Suprapubic skin (tissue), 4 donors: ENCODE measurements at places on chromosomes 5 and 9. TPM values are rescaled to one million over a fixed set of nuclear protein-coding genes. Genes with fewer than 3 reads are reported as not detected.
A peak's percentile ranks its signal among the peaks of the same experiment; 100 is the strongest.

- H3K4me3 ChIP-seq, result no peak overlapping the region
- no peaks in the 10 kb centered on the region for H3K36me3 ChIP-seq
- H3K4me1 ChIP-seq, result no peaks in the 10 kb centered on the region
- DNase-seq, result peak; percentile 67
These were observed 54.4 kb downstream of the MRPL36 start for GRCh38 chr5:1745123-1745795.

DNA sequence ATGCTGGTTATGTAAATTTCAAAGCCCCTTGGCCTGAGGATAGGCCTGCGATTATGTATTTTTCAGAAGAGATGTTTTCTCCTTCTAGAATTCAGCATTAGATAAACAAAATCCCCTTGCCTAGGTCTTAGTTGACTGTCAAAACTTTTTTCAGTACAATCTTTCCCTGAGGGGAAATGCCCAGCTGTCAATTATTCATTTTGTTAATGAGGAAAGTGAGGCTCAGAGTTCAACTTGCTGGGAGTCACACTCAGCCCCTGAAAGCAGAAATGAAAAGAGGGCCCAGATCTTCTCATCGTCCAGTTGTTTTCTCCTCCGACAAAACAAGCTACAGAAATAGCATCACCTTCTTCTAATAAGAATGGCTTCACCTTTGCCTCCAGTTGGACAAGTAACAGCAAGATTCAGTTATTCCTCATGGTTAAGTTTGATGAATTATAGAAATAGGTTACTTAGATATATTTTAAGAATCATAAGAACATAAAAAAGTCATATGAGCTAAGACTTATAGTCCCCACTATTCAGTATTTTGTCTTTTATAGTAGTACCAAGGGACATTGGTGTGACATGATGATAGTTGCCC, 627.1 kb upstream of the WWC1 start:
- H3K4me1 ChIP-seq, result no peaks in the 10 kb centered on the region
- H3K27ac ChIP-seq, result no peak overlapping the region
- DNase-seq, result no peak

Gene FOXD4
- not detected for total RNA-seq

Gene NR5A1
- not detected for total RNA-seq
